Left ventricle myocardium inferior (tissue), 1 donor: ENCODE measurements at places on chromosomes 5 and 9.

- DNase-seq: no peak
Measured at GRCh38 chr5:56413546-56413945, 180.4 kb upstream of the ANKRD55 start.

GRCh38 chr9:91536211-91536691 lies 112.6 kb upstream of the NFIL3 start:
- DNase-seq: no peak

- DNase-seq: no peak
Measured at GRCh38 chr5:150765011-150765798, 6.4 kb upstream of the DCTN4 start.

DNA sequence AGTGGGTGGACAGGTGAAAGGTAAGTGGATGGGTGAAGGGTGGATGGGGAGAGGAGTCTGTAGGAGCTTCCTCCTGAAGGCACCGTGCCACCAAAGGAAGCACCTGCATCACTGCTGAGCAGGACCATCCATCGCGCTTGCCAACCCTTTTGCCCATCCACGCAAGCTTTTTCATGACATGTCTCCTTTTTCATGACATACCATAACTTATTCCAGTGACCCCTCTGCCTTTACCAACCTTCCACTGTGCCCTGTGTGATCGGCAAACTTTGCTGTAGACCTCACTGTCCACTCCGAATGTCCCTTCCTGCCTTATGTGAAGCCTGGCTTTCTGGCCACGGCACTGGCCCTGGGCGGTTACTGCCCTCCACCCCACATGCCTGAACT lies 13.4 kb downstream of the FLT4 start:
- no peak for DNase-seq

GRCh38 chr5:6458833-6459232 lies 10.2 kb downstream of the UBE2QL1 start:
- no peak for DNase-seq

DNA sequence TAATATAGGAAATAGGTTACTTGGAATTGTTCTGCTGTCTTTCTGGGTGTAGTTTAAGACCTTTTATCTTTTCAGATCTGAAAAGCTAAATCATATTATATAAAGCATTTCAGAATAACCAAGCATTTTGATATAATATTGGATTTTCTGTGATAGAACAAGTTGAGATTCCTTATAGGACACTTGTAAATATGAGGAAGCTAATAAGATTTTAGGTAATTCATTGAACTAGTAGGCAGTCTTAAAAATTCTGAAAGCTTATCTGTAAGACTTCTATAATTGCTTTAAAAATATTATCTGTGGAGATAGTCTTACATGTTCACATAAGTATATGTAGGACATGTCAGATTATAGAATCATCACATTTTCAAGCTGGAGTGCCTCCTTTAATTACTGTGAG lies 102.8 kb downstream of the SMIM15 start:
- no peak for DNase-seq

DNA sequence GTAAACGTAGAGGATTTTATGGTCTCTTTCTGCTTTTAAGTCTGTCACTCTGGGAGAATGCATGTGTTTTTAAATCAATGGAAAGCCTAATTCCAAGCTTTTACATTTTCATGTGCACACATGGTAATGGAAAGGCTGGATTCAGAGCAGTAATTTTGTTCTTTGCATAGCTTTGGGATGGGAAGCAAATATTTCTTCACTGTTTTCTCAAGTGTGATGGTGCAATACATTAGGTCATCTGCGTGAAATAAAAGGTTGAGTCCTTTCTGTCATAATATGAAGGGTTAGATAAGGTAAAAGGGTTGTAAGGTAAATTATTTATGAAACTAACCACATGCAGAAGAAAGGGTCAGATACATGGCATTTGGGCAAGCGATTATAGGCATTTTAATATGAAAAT lies 88.2 kb upstream of the NR3C1 start:
- DNase-seq: no peak

DNA sequence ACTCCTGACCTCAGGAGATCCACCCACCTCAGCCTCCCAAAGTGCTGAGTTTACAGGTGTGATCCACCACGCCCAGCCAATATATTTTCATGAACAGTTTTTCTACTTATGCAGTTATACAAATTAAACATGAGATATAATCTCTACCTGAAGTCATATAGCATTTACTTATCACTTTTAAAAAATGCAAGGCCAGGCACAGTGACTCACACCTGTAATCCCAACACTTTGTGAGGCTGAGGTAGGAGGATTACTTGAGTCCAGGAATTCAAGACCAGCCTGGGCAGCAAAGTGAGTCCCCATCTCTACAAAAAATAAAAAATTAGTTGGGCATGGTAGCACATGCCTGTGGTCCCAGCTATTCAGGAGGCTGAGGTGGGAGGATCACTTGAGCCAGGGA lies 164.7 kb upstream of the LHFPL2 start:
- no peak for DNase-seq

- DNase-seq: no peak
Measured at GRCh38 chr9:35380039-35380438, 109.9 kb upstream of the RUSC2 start.

GRCh38 chr5:164220522-164220921 lies 715.1 kb downstream of the MAT2B start:
- DNase-seq: no peak
